Neural progenitor cell (in vitro differentiated cells): ENCODE measurements at places on chromosomes 3 and 15.

DNA sequence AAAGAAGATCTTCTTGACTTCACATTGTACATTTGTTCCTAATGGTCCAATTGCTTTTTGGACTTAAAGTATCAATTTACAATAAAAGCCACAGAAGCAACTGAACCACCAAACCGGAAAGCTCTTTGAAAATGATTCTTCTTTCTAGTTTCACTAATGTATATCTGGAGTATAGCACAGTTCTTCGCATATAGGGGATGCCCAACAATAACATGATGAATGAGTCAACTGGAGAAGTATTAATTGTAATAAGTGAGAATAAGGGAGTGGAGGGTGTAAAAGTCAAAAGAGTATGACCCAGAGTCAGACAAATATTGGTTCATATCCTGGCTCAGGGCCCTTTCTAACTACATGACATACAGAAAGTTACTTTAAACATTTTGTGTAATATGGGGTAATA lies 425.2 kb downstream of the ZBTB20 start:
- DNase-seq: no peak

DNA sequence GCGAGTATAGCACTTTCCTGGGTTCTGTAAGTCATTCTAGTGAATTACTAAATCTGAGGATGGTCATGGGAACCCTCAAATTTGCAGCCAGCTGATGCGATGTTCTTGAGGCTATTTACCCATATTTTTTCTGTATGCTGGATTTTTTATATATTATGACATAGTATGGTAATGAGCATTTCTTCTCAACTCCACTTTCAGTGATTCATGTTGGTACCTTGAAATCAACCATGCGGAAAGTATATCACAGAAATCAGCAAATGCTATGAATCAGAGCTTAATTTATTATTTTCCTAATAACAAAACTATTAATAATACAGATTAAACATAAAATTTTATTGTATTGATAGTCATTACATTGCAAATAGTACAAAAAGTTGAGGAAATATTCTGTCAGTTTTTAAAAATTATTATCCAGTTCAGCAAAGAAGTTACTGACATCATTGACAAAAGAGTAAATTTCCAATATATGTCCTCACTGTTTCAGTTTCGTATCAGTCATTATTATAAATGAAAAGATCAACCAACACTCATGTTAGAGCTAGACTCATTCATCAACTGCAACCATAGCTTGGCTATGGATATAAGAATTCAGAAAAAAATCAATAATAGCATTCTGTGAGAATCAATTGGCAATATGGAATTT lies 164.3 kb upstream of the SETMAR start:
- DNase-seq: no peak

DNA sequence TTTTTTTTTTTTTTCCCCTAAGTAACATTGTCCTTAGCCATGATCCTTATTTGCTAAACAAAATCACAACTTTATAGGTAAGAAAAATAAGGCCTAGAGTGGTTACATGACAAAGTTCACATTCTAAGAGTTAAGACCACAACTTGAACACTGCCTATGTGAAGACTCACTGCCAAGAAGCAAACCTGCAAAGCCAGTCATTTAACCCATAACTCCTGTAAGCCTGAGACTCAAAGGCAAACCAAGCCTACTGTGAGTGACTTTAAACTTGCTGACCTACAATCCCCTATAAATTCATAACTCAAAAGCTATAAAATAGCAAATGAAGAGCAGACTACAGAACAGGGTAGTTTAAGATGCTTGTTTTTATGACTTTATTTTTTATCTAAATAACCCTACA lies 12.9 kb upstream of the ANKRD28 start:
- no peak for DNase-seq

- DNase-seq: no peak
Measured at GRCh38 chr15:91879158-91879557, 25.6 kb downstream of the SLCO3A1 start.
